ENCODE measurements at places on chromosomes 16 and 17.
A peak's percentile ranks its signal among the peaks of the same experiment; 100 is the strongest.

DNA sequence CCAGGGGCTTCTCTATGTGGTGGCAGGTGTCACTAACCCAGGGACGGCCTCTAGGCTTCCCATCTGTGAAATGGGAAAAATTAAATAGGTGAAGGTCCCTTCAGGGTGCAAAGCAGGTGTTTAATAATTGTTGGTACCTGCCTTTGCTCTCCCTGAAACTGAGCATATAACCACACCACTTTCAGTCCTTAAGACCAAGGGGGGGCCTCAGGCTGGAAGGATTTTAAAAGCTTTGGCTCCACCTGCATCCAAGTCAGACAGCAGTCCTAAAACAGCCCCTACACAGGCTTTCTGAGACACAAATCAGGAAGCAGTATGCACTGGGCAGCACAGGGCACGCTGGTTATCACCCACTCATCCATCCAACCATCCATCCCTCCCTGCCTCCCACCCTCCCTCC is 55.0 kb downstream of the TK2 start:
- no peak for DNase-seq

- no peak for DNase-seq
Observed at GRCh38 chr17:56598466-56598865, 5.0 kb downstream of the NOG start.

- no peak for DNase-seq
Observed at GRCh38 chr17:80588702-80589383, 44.2 kb downstream of the RPTOR start.

DNA sequence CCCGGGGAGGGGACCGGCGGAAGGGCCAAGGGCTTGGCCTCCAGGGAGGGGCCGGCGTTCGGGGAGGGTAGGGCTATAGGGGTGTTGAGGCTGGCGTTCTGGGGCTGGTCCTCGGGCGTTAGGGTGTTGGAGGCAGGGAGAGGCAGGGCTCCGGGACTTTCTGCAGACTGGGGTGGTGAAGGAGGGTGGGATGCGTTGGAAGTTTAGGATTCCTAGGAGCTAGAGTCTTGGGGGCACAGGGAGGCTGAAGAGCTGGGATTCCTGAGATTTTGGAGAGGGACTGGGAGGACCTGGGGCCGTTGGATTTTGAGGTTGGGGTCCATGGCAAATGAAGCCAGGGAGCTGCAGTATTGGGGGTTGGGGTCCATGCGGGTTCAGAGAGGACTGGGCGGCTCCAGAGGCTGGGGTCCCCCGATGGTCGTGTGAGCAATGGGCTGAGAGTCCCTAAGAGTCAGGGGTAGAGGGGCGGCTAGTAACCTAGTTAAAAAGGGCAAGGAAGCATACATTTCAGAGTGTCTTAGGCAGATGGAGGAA is 740 bp downstream of the NFATC2IP start:
- no peak for DNase-seq

- no peak for DNase-seq
Observed at GRCh38 chr16:87057211-87057881, 259.8 kb downstream of the C16orf95 start.

DNA sequence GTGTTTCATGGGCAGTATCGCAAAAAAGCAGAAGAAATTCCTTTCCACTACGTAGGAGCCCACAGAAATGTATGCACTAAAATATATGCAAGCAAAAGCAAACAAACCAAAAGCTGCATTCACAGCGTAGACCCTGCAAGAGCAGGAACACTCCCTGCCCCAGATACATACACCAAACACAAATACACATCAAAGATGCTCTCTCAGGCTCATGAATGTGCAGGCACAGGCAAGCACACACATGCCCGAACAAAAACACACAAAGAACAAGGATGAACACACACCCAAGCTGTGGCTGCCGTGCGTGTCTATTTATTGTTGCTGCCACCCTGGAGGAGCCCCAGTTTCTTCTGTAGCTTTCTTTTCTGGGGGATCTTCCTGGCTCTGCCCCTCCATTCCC is 1.7 kb downstream of the NUPR1 start:
- no peak for DNase-seq

DNA sequence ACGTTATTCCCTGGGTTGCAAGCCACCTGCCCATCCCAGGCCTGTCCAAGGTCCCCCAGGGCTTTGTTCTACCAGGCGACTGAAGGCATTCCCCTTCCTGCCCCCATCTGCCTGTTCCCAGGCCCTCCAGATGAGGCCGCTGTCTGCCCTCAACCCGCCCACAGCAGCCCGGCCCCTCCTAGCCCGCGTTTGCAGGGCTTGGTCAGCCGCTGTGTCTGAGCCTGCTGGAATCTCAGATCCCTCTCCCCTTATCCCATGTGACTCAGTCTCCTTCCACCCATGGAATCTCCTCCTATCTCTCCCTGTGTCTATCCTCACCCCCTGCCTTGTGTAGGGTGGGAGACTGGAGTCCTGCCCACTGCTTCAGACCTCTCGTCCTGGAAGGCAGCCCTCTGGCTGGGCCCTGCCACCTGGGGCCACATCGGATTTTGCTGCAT is 186.0 kb upstream of the TNRC6C start:
- DNase-seq = peak; percentile 63

DNA sequence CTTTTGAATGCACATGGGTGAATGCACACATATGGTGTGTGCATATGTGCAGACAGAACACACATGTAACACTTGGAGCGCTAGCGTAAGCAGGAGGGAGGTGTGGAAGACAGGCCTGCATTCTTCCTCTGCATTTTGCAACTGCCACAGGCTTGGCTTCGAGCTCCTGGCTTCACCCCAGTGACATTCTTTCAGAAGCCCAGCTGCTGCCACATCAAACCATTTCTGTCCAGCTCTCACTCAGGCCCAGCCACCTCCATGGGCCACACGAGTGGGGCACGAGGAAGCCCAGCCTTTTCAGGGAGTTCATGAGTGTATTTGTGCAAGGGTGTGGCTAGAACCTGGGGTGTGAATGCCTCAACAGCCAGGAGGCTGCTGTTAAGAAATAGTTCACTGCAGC is 18.8 kb downstream of the LGALS3BP start:
- DNase-seq = peak; percentile 48

GRCh38 chr17:34566201-34566600 is 13.2 kb upstream of the TMEM132E start:
- no peak for DNase-seq

GRCh38 chr17:7912927-7913524 is 3.1 kb downstream of the RNF227 start:
- no peak for DNase-seq

All from left ventricle myocardium inferior (tissue), 1 donor.